ENCODE measurements at places on chromosomes 6 and 20. TPM values are rescaled to one million over a fixed set of nuclear protein-coding genes. Genes with fewer than 3 reads are reported as not detected.

- no peak for DNase-seq
Measured at GRCh38 chr6:3532296-3532916, 75.6 kb upstream of the SLC22A23 start.

The RAB5IF gene
- 41.2 TPM for polyA plus RNA-seq

DNA sequence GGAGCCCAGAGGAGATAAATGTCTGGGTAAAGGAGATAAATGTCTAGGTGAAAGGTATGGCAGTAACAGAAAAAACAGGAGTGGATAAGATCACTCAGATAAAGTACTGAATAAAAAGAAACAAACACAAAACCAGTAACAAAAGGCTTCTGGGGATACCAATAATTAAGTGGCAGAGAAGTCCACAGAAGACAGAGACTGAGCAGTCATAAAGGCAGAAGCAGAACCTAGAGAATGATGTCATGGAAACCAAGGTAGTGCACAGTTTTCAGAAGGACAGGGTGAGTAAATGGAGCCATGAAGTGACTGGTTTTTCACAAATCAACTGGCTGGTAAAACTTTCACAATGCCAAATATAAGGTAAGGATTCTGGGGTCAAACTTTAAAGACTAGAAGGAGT, 80.9 kb upstream of the PLN start:
- no peak for DNase-seq

DNA sequence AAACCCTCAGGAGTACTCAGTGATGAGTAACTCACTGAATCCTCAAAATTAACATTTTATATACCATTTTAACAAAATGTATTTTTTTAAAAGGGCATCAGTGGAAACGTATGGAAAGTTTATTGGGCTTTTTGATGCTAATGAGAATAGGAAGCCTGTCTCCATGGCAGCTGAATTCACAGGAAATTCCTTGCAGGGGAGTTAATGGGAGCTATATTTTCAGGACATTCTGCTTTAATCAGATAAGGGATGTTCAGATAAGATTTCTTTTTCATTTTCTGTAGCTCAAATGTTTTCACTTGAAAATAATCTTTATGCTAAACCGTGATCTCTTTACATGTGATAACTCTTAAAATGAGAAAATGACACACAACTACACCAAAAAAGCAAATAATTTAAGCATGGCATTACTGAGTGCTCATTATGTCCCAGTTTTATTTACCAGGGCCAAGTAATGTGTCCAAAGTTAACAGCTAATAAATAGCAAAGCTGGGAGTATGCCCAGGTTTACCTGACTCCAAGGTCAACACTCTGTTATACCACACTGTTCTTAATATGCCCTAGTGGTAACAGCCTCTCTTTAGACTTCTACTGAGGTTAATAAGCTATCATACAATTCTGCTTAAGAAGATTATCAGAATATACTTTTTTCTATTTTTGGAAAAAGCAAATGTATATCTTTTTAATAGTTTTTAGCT, 348.1 kb downstream of the GRIK2 start:
- DNase-seq: no peak

DNA sequence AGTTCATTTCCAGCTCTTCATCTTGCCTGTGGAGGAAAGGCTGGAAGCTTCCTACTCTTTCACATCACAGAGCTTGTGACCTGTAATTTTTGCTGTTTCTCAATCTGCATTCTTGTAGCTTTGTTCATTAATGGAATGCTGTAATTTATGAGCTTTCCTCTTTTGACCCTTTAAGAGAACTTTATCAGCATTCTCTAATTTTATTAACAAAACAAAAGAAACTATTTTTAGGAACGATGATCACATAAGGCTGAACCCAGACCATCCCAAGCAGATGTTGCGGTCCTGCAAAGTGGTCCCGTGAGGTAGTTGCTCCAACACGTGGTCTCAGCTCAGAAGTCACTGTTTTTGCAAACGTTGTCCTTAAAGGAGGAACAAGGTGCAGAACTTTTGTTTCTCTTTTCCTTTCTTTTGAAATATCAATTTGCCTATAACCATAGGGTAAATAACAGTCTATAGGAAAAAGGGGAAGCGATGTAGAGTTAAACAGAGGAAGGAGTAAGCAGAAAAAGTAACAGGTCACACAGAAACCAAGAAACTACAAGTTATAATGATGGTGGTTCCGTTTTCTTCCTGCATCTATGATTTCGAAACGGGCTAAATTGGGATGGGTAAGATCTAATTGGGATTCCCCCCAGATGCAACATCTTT, 121.3 kb upstream of the PHACTR1 start:
- DNase-seq: no peak

The GRM1 gene
- 0.10 TPM for polyA plus RNA-seq

- DNase-seq: no peak
Measured at GRCh38 chr6:28978959-28979561, 26.1 kb downstream of the ZNF311 start.

The CEP57L1 gene
- polyA plus RNA-seq: 18.5 TPM

DNA sequence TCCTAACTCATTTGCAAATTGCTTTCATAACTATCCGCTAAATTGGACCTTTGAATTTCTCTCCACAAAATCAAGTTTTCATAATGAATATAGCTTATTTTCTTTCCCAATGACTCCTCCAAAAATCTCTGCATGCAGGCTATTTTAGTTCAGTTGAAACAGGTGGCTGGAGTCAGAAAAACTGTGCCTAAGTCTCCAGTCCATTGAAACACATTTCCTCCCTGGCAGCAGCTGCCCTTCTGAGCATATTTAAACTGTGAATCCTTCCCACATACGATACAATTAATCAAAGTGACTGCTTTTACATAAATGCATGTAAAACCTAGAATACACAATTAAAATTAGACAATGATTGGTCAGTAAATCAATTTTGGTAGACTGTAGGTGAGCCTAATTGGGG, 344.6 kb upstream of the MARCKS start:
- DNase-seq: no peak

- no peak for DNase-seq
Measured at GRCh38 chr20:25016471-25016870, 23.9 kb upstream of the APMAP start.

DNA sequence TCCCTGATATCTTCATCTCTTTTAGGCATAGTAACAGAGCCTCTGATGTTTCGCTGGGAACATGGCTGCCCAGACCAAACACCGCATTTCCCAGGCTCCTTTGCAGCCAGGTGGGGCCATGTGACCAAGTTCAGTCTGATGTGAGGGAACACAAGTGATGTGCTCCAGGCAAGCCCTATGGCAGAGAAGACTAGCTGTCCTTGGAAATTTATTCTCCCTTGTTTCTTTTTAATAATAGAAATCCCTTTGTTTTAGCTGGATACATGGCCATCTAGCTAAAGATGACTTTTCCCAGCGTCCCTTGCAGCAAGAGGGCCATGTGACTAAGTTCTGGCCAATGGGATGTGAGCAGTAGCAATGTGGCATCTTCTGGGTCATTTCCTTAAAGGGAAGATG, 30.8 kb downstream of the SLC2A10 start:
- no peak for DNase-seq

DNA sequence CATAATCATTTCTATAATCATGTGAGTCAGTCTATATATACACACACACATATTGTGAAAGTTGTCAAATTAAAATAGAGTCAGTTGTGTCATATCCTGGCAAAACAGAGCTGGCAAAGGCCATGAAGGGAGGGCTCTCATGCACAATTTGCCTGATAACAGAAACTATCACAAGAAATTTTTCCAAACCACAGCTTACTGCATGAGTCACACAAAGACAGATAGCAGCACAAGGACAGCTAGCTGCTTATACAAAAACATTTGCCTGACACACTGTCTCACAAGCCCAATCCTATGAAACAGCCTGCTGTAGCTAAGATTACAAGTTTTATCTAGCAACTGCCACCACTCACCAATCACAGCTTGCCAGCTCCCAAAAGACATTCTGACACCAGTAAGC, 848.5 kb upstream of the MAN1A1 start:
- DNase-seq: no peak

- DNase-seq: no peak
Measured at GRCh38 chr20:60101201-60101890, 143.1 kb downstream of the CDH26 start.

- no peak for DNase-seq
Measured at GRCh38 chr6:152454003-152454402, 183.2 kb downstream of the SYNE1 start.

GRCh38 chr20:54416770-54417169, 58.6 kb upstream of the DOK5 start:
- no peak for DNase-seq

- no peak for DNase-seq
Measured at GRCh38 chr6:5163247-5163646, 78.1 kb downstream of the PPP1R3G start.

- DNase-seq: no peak
Measured at GRCh38 chr20:10637031-10637559, 36.7 kb downstream of the JAG1 start.

DNA sequence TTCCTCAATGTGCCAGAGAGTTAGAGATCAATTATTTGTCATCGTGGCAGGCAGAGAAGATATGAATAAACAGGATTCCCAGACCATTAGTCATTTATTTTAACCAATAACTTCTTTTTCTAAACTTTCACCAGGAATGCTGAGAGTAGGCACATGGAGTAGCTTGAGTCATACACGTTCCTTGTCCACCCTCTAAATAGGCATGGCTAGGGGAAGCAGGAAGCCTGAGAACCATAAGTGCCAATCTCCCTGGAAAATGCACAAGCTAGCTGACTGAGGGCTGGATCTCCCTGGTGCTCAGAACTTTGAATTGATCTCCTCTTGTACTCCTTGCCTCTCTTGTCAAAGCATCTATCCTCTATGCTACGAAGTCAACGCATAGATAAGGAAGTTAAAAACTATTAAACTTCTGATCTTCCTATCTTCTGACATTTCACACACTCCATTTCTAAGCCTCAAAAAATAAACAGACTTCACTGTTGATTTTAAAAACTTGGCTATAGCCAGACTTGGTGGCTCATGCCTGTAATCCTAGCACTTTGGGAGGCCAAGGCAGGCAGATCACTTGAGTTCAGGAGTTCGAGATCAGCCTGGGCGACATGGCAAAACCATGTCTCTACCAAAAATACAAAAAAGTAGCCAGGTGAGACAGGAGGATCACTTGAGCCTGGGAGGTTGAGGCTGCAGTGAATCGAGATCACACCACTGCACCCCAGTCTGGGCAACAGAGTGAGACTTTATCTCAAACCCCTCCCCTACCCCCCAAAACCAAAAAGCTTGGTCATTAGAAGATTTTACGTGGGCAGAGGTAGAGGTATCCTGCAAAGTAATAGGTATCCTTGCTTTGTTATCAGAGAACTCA, 11.8 kb downstream of the ADTRP start:
- DNase-seq: no peak

- DNase-seq: no peak
Measured at GRCh38 chr6:22333802-22334201, 37.0 kb upstream of the PRL start.

The CRISP2 gene
- not detected for polyA plus RNA-seq

The RGS19 gene
- polyA plus RNA-seq: 6.9 TPM

DNA sequence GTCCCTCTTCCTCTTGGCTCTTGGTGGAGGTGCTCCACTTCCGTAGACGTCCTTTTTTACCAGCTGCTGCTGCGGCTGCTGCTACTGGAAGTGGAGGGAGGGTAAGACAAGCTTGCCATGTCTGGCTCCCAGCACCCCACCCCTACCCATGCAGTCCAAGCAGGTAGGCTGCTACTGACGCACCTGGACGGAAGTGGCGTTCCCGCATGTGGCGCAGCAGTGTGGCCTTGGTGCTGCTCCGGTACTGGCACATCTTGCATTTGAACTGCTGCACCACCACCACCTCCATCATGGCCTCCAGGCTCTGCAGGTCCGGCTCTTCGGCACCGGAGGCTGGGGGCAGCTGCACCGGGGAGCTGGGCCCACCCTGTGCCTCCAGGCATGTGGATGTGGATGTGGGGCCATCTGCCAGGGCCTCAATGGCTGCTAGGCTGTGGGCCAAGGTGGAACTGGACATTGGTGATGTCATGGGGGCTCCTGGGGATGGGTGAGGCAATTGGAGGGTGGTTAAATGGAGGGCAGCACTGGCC, 4.4 kb downstream of the ZNF335 start:
- no peak for DNase-seq

DNA sequence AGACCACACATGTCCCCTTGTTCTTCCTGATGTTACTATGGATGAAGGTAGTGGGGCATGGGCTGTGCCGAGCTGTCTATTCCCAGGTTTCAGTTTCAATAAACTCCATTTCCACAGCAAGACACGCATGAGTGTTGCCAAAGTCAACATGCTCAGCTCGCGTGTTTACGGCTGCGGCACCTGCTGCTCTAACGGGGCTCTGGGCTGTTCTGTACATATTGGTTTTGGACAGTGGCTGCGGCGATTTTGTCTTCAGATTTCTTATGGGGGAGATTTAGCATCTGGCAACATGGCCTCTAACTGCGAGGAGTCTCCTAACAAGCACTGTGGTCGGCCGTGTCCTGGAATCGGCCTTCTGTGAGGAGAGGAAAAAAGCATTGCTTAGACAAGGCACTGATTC, 58.6 kb downstream of the TMEM242 start:
- DNase-seq: no peak

GRCh38 chr6:105561486-105561885, 158.6 kb upstream of the PREP start:
- DNase-seq: no peak

DNA sequence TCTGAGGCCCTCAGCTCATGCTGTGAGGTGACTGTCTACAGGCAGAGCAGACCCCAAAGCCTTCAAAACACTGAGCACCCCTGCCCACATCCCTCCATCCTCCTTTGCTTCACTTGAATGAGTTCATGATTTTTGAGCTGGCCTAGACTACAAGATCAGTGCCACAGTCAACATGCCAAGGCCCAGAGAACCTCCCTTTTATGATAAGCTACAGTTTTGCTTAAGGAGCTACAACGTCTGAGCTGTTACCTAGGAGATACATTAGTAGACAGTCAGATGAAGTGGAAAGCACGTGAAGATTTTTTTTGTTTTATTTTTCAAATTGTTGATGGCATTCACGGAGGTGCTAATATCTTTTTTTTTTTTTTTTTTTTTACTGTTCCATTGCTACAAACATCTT, 139.0 kb downstream of the SOBP start:
- no peak for DNase-seq

The EYS gene
- 0.59 TPM for polyA plus RNA-seq

DNA sequence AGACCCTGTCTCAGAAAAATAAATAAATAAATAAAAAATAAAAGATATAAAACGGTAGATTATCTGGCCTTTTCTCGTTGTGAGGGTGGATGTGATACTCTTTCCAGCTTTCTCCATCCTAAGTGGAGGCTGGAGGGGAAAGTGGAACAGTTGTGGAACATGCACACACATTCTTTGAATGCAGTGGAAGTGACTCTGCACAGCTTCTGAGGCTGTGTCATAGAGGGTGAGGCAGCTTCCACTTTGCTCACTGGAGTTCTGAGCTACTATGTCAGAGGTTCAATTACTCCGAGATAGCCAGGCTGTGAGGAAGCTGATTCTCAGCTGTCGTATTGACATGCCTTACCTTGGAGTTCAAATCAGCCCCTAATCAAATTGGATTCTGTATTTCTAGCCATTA, 82.2 kb downstream of the CHMP4B start:
- DNase-seq: no peak

The GSTA3 gene
- not detected for polyA plus RNA-seq

The TENT5A gene
- 5.8 TPM for polyA plus RNA-seq

The LPIN3 gene
- 4.7 TPM for polyA plus RNA-seq

Measured in hindlimb muscle (tissue), 1 donor.